Activated CD4-positive, alpha-beta T cell treated with anti-CD3 and anti-CD28 coated beads, Interleukin-2, amount 50 U/mL, for 4 hours (primary cell): ENCODE measurements at places on chromosomes 2 and 18.

GRCh38 chr18:62312851-62313250 is 12.3 kb upstream of the TNFRSF11A start:
- DNase-seq, result no peak

DNA sequence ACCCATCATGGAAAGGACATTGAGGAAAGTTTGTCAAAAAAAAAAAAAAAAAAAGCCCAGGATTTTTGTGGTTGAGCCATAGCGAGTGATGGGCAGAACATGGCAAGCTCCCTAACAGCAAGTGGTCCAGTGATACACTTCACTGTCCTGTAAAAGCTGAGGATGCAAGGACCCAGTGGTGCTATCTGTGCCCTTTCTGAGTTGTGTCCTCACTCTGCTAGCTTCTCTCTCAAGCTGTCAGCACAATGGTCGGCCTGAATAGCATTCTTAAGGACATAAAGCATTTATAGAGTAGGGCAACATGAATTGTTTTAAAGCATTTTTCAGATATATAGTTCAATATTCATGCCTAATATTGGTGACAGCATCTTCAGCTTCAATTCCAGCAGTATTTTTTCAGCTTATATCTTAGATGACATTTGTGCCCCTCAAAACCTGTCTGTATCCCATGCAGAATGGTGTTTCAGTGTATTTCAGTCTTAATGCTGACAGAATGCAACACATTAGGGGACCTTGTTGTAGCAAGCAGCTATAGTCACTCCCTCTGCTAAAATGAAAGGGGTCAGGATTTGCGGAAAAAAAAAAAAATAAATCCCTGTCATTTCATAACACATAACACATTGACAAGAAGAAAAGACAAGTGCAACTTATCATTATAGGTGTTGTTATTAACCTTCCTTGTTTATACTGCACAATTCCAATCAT is 496.7 kb downstream of the THSD7B start:
- DNase-seq, result no peak

DNA sequence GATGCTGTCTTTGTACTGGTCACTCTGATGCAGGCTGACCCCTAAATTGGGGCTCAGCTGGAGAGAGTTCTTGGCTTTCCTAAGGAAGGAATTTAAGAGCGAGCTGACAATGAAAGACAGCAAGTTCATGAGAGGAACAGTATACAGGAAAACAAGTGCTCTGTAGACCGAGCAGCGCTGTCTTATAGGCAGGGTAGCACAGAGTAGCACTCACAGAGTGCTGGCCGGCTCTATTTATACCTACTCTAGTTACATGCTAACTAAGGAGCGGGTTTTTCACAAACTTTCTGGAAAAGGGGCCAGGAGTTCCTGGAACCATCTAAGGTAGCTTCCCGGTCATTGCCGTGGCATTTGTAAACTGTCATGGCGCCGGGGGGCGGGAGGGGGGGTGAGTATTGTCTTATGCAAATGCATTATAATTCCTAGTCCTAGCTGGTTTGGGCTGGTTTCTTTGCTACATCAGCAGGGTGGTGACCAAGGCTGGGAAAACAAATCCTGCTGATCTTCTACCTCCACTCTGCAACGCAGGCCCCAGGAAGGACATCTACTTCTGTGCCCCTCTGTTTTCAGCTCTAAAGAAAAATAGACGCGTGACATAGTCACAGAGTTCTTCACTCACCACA is 31.6 kb upstream of the MAP3K20 start:
- DNase-seq, result no peak

DNA sequence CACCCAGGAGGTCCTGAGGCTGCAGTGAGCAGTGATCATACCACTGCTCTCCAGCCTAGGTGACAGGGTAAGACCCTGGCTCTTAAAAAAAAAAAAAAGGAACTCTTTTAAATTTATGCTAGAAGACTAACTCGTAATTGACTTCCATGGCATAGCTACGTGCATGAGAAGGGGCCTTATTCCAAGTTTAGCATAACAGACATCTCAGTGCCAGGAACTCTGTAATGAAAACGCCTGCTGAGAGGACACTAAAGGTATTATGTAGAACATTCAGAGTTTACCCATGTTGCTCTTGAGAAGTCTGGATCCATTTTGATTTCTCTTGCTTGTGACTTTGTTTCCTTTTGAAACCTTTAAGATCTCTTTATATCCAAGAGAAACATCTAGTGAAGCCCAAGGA is 276.0 kb downstream of the ZNF407 start:
- DNase-seq, result no peak

- DNase-seq, result no peak
Measured at GRCh38 chr2:45009928-45010701, 863 bp upstream of the SIX2 start.

- DNase-seq, result no peak
Measured at GRCh38 chr2:212384027-212384426, 154.6 kb downstream of the ERBB4 start.

- no peak for DNase-seq
Measured at GRCh38 chr2:217177720-217178119, 317.9 kb upstream of the TNP1 start.

- DNase-seq, result no peak
Measured at GRCh38 chr2:9473308-9473984, 905 bp upstream of the IAH1 start.

- DNase-seq, result no peak
Measured at GRCh38 chr2:70697603-70698383, 70.2 kb downstream of the ADD2 start.

- no peak for DNase-seq
Measured at GRCh38 chr2:234955971-234956509, 4.2 kb downstream of the SH3BP4 start.

DNA sequence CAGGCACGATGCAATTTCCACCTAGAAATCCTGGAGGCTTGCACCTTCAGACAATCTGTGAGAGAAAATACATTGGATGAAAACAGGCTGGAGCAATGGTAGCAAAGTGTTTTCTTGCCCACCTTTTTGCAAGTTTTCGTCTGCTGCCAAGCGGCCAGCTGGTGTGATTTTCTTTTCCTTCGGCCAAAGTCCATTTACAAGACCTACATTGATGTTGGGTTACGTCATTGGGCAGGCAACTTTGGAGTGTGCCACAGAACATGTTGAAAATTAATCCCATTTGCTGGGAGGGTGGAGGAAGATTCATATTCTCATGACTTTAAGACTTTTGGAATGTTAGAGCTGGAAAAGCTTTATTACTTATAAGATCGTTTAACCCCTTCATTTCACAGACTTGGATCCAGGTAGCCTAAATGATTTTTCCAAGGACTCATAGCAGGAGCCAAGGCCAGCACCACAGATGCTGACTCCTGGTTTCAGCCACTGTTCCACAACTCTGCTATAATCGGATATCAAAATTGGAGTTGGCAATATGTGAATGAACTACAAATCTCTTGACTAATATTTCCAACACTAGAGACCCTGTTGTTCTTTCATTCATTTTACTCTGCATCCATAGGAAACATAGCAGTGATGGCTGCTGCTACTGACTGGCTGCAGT is 352.1 kb downstream of the RND3 start:
- DNase-seq, result no peak

- no peak for DNase-seq
Measured at GRCh38 chr2:171325886-171326585, 107.8 kb downstream of the METTL8 start.

DNA sequence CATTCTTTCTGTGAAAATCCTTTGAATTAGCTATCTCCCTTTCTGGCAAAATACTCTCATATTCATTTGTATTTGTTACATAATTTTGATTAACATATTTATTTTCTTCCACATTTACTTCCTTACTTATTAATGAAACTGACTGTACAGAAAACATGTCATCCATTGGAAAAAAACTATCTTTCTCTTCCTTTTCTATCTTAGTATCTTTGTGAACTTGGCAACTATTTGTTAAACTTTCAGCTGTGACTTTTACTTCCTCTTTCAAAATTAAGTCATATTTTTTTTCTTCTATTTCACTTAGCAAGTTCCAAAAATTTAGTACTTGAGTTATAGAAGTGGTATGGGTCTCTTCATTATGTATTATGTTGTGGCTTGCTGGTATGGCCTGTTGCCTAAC is 2.6 kb downstream of the RAD51AP2 start:
- DNase-seq, result no peak

GRCh38 chr18:79935925-79936324 is 15.5 kb downstream of the SLC66A2 start:
- DNase-seq, result no peak

DNA sequence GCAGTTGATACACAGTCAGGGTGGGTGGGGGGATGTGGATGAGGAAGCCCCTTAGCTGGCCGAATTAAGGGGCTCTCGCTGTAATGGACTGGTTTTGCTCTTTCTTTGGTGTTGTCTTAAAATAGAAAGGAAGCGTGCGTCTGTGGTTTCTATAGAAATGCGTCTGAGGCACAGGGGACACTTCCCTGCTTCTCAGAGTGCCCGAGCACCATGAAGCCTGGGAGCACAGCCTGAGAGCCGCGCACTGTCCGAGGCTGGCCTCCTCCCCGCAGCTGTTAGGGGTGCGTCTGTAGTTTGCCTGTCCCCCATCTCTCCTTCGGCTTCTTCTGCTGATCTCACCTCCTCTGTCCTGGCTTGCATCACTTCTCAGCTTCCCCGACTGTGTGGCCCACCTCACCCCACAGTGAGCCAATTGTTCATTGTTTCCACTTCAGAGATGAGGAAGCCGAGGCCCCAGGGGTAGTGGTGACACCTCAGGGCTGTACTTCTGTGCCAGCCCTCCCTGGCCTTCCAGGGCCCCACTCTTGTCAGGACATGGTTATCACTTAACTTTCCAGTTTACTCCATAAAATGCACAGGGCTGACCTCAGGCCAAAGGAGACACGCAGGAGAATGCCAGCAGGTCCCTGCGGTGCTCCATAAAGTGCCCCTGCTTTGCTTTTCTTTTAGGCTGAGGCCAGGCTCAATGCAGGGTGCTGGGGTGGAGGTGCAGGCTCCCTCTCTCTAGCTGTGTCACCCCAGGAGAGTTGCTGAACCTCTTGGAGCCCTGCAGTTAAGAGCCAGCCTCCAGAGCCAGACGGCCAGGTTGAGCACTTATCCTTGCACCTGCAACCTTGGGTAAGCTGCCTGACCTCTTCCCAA is 210.6 kb downstream of the SEPTIN10 start:
- DNase-seq, result no peak

DNA sequence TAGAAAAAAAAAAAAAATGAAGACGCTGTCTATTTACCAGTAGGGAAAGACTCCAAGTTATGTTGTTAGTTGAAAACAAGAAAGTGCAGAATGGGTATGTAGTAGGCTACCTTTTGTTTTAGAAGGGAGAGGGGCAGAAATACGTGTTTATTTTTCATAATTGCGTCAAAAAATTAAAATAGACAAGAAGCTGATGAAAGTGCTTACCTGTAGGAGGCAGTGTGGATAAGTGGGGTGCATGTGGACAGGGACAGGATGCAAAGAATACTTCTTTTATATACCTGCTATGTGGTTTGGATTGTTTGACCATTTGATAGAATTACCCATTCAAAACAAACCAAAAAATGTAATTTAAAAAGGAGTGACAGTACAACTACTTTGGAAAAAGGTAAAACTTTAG is 3.0 kb upstream of the GCG start:
- no peak for DNase-seq

- DNase-seq, result no peak
Measured at GRCh38 chr2:49836017-49836416, 681.7 kb upstream of the FSHR start.

DNA sequence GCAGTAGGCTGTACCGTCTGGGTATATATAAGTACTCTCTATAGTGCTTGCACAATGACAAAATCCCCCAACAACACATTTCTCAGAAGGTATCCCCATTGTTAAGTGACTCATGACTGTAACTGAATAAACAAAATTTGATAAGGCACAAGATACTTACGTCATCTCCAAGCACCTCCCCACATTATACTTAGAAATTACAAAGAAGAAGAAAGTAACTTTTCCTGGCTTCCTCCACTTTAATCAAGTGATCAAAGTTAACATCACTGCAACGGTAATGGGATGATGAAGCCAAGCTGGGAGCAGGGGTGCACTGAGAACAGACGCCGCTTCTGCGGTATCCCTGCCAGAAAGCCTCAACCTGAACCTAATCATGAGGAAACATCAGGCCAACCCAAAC is 9.7 kb downstream of the TNS1 start:
- no peak for DNase-seq

GRCh38 chr2:70898363-70899240 is 37.1 kb upstream of the ATP6V1B1 start:
- DNase-seq, result no peak

- DNase-seq, result no peak
Measured at GRCh38 chr2:8636041-8636491, 45.8 kb upstream of the ID2 start.

GRCh38 chr2:202545523-202545922 is 89.2 kb upstream of the FAM117B start:
- DNase-seq, result no peak

DNA sequence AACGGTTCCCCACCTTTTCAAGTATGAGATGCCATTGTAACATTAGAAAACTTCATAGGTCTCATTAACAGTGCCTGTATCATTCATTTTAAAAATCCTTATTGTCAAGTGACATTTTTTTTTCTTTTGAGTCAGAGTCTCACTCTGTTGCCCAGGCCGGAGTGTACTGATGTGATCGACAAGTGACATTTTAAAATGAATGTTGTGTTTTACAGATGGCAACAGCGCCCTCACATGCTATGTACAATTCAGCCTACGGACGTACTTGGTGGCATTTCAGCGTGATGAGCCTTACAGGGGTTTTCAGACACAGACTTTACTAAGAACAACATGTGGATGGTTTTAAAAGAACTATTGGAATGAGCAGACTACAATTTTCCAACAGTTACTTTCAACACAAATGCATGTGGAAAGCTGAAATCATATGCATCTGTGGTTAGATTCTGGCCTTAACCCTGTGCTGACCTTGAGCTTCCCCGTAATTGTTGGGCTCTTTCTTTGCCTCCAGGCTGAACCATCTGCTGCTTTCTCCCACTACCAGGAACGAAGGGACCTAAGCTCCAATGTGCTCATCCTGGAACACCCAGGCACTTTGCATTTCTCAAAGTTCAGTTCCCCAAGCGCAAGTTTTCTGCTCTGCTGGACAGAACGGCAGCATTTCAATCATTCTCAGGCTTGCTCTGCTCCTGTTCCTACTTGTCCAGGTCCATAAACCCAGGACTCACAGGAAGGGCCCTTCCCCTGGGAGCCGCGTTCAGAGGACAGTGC is 119.9 kb upstream of the NDUFV2 start:
- DNase-seq, result no peak

DNA sequence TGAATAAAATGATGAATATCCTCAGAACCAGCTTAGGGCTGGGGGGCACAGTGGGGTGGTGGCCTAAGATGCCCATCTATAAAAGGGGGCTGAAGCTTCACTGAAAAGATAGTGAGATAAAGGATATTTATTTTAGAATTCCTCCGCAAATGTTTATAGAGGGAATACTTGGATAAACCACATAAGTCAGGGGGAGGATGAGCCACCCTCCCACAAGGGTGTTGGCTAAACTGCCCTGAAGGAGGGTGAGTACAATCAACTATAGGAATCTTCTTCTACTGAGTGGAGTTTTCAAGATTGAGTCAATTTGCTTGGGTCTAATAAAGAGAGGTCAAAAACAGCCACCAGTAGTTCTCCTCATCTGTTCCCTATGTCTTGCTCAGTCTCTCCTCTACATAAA is 114.5 kb upstream of the TANK start:
- no peak for DNase-seq

- DNase-seq, result no peak
Measured at GRCh38 chr2:6011921-6012320, 319.7 kb downstream of the SOX11 start.

GRCh38 chr18:7749510-7749981 is 182.4 kb downstream of the PTPRM start:
- DNase-seq, result no peak
